ENCODE measurements at places on chromosomes 6 and 20.
A peak's percentile ranks its signal among the peaks of the same experiment; 100 is the strongest.

DNA sequence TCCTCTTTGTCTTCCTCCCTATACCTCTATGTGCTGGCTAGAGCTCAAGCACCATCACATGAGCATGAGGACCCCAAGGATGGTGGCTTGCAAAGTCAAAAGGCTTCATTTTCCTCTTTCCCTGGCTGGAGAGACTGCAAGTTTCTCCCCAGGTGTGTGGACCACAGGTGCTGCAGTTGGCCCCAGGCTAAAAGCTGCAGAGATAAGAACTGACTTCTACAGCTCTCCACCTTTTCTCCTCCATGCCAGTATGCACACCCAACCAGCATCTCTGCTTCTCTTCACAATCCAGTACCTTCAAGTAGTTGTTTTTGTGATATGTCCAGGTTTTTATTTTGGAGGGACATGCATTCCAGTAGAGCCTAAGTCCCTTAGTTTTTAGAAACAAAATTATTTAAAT is 29.1 kb downstream of the PRKN start:
- no peak for ATAC-seq

GRCh38 chr6:79614326-79615305 is 16.5 kb upstream of the SH3BGRL2 start:
- ATAC-seq, result no peak

DNA sequence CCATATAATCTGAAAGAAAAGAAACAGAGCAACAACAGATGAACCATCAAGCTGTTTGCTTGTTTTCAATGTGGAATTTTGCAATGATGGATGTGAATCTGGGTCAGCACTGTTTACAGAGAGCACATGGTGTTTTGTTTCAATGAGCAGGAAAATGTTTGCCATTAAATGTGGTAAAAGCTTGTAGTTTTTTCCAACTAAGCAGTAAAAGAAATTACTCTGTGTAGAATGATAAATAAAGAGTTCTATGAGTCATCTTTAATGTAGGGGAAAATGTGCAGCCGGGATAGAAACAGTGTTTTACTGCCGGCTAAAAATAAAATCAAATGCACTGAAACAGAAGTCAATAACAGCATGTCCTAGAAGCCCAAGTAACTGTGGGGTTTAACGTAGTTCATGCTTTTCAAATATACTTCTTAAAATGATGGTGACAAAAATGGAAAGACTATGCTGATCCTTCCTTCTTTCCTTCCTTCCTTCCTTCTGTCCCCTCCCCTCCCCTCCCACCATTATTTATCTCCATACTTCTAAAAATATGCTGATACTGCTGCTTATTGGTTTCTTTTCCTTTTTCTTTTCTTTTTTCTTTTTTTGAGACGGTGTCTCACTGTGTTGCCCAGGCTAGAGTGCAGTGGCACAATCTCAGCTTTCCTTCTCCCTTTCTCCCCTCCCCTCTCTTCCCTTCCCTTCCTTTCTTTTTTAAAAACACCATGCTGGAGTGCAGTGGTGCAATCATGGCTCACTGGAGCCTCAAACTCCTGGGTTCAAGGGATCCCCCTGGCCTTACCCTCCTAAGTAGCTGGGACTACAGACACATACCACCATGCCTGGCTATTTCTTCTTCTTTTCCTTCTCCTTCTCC is 6.3 kb upstream of the NAA20 start:
- ATAC-seq, result peak; percentile 19

DNA sequence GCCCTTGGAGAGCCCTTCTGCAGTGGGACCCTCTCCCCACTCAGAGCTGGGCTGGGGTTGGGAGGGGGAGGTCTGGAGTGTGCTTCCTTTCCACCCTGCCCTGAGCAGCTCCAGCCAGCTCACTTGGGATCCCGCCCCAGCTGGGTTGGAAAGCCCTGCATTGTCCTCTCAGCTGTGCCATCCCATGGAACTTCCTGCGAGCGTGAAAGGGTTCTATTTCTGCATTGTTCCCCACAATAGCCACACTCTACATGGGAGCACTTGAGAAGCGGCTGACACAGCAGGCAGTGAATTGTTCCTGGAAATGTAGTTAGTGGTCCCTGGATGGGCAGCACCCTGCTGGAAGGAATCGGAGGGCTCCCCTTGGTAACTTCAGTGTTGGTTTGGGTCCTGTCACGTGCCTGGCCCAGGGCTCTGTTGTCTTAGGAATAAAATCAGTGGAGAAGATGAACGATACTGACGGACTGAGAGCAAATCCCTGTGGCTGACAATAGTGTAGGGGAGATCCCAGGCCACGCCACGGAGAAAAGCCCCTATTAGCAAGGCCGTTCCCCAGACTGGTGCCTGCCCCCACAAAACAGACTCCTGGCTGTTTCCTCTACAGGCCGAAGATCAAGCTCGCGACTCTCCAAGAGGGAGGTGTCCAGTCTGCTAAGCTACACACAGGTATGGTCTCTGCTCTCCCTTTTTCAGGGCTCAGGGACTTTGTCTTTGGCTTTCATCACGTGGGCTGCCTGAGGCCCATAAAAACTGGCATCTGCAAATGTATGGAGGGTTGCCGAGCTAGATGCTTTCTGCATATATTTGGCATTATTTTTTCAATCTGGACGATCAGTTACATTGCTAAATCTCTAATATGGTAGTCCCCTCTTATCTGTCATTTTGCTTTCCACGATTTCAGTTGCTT is 18.8 kb downstream of the DNMT3B start:
- ATAC-seq, result no peak

- no peak for ATAC-seq
These were observed 86.8 kb downstream of the COL12A1 start for GRCh38 chr6:75118925-75119515.

DNA sequence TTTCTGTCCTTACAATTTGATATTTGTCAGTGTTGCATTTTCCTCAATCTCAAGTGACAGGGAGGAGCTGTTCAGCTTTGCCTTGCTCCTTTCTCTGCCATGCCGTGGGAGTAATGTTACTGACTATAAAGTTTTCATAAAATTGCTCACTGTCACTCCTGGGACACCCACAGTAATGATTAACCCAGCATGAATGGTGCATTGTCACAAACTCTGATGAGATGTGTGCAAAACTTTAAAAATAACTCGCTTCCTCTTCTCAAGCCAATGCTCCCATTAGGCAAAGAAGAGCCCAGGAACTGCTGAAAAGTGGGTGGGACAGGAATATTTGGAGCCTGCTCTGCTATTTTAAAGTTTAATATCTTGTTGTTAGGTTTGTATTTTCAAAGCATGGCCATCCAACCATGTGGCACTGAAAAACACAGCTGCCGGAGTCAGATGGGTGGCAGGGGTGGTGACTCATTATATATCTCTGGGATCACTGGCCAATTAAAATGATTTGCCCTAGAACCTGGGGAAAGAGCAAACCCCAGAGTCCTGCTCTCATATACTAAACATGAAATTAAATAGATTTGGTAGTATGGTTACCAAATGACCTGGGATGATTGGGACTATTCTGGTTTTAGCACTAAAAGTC is 260.1 kb downstream of the BTBD3 start:
- no peak for ATAC-seq

Measured in activated T-helper 17 cell treated with anti-CD3 and anti-CD28 coated beads, Interleukin-2, amount 50 U/mL, for 72 hours (primary cell).